ENCODE measurements at places on chromosomes 13 and 19. TPM values are rescaled to one million over a fixed set of nuclear protein-coding genes. Genes with fewer than 3 reads are reported as not detected.

Gene FAM216B
- not detected for total RNA-seq

Gene CDX2
- not detected for total RNA-seq

Gene IRGC
- total RNA-seq, result not detected

Gene KCNK6
- total RNA-seq, result 2.8 TPM

Gene PSG11
- not detected for total RNA-seq

Gene PTPRH
- 1.8 TPM for total RNA-seq

Gene PLEKHF1
- total RNA-seq, result 31.7 TPM

Gene ZSCAN1
- not detected for total RNA-seq

Gene SPIB
- total RNA-seq, result not detected

Gene MVB12A
- total RNA-seq, result 52.6 TPM

Gene SLC6A16
- total RNA-seq, result not detected

Gene LIM2
- total RNA-seq, result not detected

Gene NRTN
- total RNA-seq, result not detected

Gene KLF5
- total RNA-seq, result 1.2 TPM

Gene KXD1
- 87.0 TPM for total RNA-seq

Gene LGALS4
- not detected for total RNA-seq

Gene KASH5
- not detected for total RNA-seq

Gene LHB
- not detected for total RNA-seq

Gene DDX49
- 85.2 TPM for total RNA-seq

Data from cardiac ventricle fibroblast (primary cell).